ENCODE measurements at places on chromosomes 13 and 19. TPM values are rescaled to one million over a fixed set of nuclear protein-coding genes. Genes with fewer than 3 reads are reported as not detected.

CEACAM8 gene
- 0.50 TPM for polyA plus RNA-seq

CYSLTR2 gene
- 0.88 TPM for polyA plus RNA-seq

- no peak for DNase-seq
Measured at GRCh38 chr13:107821492-107821891, 393.8 kb downstream of the LIG4 start.

DNA sequence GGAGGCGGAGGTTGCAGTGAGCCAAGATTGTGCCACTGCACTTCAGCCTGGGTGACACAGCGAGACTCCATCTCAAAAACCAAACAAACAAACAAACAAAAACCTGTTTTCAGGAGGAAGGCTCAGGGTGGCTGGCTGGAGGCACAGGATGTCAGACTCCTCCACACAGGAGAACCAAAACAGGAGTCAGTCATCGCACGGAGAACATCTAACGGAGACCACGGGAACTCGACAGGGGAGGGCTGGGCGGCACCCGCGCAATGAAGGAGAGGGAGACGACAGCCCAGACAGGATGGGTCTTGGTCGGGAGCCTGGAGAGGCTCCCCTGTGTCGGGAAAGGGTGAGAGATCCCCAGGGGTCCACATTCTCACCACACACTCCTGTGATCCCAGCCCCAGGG is 20.8 kb upstream of the SLC7A9 start:
- DNase-seq, result no peak

All from aorta (tissue), 5 donors.